ENCODE measurements at places on chromosomes 6 and 20.

DNA sequence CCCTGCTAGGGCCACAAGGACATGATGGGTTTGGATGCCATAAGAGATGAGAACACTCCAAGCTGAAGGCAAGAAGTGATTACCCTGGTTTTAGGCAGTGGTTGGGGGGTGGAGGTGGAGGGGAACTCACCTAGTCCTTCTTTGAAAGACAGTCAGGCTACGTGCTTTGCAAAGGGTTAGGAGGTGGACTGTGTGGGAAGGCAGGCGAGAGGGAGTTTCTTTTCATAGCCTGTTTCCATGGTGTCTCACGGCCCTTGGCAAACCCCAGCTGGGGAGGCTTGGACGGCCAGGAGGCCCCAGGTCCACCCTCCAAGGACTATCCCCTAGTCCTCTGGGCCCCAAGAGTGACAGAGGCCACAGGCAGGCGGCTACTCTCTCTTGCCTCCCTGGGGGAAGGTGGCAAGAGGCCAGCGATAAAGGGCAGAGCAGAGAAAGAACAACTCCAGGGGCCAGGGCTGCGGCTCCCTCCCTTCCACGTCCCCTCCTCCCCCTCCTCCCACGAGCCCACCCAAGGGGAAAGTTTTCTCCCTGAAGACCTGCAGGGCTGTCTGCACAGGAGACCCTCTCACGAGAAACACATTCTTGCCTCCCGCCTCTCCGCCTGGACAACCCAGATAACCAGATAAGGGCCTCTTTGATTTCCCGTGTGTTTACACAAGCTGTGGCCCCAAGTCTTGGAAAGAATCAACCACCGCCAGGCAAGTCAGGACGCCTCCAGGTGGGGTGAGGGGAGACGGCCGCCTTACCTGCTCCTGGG lies 74.4 kb downstream of the NOL4L start:
- no peak for DNase-seq

DNA sequence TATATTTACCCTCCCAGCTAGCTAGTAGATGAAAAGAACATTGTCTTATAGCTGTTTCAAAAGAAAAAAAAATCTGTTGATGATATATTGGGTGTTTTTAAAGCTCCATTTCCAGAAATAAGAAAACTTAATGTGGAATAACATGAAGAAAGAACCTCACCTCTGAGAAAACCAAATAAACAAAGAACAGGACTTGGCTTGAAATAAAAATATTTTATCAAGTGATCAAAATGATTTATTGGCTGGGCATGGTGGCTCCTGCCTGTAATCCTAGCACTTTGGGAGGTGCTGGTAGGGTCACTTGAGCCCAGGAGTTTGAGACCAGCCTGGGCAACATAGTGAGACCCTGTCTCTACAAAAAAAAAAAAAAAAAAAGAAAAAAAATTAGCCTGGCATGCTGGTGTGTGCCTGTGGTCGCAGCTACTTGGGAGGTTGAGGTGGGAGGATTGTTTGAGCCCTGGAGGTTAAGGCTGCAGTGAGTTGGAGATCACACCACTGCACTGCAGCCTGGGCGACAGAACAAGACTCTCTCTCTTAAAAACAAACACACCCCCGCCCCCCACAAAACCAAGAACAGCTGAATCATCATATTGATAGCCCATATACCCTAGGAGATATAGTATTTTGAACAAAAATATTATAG lies 7.9 kb downstream of the RNF24 start:
- no peak for DNase-seq

GRCh38 chr6:160427312-160428068 lies 79.3 kb downstream of the SLC22A3 start:
- no peak for DNase-seq

- DNase-seq: no peak
These were observed 69.1 kb upstream of the BTN3A2 start for GRCh38 chr6:26295691-26296555.

DNA sequence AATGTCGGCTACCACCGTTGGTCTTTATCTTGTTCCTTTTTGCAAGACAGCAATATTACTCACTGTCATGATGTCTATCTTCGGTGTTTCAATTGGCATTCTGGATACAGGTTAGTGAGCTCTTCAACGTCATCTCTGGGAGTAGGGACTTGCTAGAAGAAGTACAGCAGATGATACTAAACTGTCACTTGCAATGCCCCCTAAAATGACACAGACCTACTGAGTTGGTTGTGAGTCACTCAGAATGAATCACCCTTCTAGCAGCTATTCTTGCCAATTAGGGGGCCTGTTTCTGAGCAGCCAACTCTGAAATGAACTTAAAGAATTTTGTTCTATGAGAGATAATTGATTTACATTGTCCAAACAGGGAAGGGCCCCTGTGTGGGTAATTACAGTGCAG lies 176.5 kb downstream of the SLC16A10 start:
- no peak for DNase-seq

DNA sequence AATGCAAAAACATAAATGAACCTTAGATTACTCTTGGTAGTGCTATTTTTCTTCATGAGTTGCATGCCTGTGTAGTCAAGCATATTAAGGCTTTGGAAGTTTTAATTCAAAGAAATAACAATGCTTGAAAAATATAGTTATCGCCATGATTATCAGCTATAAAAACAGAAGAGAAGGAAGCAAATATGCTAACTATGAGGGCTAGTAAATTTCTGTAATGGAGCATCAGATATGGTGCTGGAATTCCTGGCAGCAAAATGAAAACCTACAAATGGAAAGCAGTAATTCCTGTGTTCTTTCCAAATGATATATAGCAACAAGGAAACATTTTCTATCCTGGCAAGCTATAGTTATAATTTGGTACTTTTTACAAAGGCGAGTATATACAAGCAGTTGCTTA lies 29.7 kb downstream of the DOP1A start:
- DNase-seq: no peak

Measured in stimulated activated CD4-positive, alpha-beta T cell treated with anti-CD3 and anti-CD28 coated beads, TNF-alpha, amount 100 ng/mL, for 24 hours (primary cell).